Hematopoietic multipotent progenitor cell treated with erythropoietin and hydrocortisone succinate and interleukin-3 and kit ligand, for 15 days (in vitro differentiated cells): ENCODE measurements at places on chromosomes 5 and 9.
A peak's percentile ranks its signal among the peaks of the same experiment; 100 is the strongest.

DNA sequence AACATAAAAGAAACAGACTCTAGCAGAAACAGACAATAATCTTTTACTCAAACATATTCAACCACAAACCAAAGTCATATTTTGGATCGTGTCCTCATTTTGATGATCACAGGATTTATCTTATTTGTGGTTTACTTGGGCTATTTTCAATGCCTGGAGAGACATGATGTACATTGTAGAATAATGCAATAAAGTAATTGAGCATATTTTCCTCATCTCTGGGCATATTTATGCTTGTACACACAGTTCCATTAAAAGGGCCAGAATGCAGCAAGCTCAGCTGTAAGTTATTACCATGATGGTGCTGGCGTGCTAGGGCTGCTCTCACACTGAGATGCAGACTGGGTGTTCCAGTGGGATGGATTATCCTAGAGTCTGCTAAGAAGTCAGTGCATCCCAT, 456.7 kb downstream of the TLE4 start:
- DNase-seq = no peak

GRCh38 chr9:10855847-10856246, 243.0 kb upstream of the PTPRD start:
- no peak for DNase-seq

DNA sequence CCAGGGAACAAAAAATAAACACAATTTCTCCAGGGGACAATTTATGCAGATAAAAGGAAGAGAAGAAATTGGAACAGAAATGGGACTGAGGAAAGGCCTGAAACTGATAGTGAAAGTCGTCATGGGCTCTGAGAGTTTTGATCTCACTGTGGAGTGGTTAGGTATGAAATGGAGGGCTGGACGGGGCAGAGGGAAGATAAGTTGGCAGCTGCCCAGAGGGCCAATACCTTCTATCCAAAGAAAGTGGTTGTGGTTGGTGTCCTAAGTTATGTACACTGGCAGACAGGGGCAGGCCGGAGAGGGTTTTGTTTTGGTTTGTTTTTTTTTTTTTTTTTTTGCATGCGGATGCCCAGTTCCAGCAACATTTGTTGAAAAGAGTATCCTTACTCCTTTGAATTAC, 46.1 kb downstream of the ZNF618 start:
- DNase-seq = no peak

DNA sequence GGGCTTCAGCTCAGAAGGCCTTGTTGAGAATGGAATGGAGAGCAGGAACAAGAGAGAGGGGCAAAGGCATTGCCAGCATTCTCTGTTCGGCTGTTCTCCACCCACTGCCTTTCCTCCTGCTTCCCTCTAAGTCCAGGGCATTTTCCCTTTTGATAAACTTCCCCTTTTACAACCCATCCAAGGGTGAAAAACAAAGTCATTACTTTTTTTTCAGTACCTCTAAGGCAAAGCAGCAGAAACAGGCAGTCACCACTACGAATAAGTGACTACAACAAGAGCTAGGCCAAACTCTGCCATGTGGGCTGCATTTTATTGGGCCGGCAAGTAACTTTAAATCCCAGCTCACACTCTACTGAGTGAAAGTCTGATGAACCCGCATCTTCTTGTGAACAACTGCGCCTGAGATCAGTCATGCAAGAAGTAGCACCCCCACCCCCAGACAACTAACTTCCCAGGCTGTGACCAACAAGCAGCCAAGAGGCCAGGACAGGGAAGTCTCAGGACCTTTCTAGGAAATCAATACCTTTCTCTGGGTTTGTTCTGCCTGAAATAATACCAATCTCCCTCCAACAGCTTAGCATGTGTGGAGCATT, 13.1 kb downstream of the IL7R start:
- DNase-seq = no peak

DNA sequence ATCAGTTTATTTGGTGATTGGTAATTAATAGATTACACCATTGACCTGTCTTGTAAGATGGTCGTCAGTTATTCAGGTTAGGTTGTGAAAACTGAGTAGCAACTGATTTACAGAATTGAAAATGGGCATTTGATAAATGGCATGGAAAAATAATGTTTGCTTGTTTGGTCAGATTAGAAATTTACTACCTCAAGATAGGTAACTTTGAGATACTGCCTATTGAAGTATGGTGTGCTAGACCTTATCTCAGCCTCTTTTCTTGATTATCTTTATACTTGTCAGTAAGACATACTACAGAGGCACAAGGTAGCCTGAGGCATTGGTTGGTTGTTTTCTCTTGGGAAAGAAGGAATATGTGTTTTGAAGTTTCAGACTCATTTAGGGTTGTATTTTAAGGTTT, 174.5 kb downstream of the XRCC4 start:
- no peak for DNase-seq

DNA sequence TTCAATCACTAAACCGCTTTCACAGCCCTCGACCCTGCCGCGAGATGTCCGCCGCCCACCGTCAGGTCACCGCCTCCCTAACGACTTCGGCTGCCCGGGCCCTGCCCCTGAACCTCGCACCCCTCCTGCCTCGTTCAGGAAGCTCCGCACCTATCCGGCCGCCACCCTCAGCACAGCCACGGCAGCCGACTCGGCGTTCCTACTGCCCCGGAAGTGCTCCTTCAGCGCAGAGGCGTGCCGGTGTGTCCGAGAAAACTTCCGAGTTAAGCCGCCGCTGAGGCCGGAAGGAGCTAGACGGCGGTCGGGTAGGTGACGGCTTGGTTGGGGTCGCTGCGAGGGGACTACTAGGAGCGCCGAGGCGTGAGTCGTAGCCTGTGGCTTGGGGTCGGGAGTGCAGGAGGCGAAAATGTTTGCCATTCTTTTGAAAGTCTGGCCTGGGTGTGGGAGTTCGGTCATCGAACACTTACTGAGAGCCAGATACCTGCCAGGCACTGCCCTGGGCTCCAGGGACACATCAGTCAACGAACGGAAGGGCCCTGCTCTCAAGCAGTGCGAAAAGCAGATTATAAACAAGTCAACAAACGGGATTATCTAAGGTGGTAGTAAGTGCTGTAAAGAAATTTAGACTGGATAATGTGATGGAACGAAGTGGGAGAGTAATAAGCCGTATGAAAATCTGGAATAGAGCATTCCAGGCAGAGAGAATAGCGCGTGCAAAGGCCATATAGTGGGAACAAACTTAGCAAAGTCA, at the start of the genes FAM114A2 and MFAP3:
TSS of gene FAM114A2 (minus strand) at position 204 of the 751 bp plus-strand sequence. CDS start 3,957 bp downstream, outside the sequence.
TSS of gene MFAP3 (plus strand) at position 261 of the 751 bp plus-strand sequence. CDS start 10,756 bp downstream, outside the sequence.
- DNase-seq = peak; percentile 86

GRCh38 chr5:123037104-123037418, 536 bp upstream of the PPIC start:
- DNase-seq = no peak

DNA sequence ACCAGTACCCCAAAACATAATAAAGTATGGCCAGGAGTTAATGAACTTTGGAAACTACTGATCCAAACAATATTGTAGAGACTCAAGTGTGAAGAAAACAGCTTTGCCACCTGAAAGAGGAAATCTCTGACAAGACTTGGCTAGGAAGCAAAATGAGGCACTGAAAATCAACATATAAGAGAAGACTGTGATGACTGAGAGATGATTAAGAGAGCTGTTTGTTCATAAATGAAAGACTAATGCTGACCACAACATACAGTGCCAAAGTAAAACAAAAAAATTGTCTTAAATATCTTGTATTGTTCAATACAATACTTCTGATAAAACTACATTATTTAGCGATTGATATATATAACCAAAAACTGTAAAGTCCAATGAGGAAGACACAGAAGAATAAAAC, 7.2 kb downstream of the RC3H2 start:
- no peak for DNase-seq

GRCh38 chr5:7857926-7858632, 7.1 kb upstream of the CFAP90 start:
- no peak for DNase-seq

- no peak for DNase-seq
Observed at GRCh38 chr9:100549048-100549447, 28.8 kb upstream of the CAVIN4 start.

- DNase-seq = no peak
Observed at GRCh38 chr9:120440791-120441190, 139.2 kb downstream of the CDK5RAP2 start.

GRCh38 chr9:7375013-7375511, 424.5 kb downstream of the DMAC1 start:
- no peak for DNase-seq

DNA sequence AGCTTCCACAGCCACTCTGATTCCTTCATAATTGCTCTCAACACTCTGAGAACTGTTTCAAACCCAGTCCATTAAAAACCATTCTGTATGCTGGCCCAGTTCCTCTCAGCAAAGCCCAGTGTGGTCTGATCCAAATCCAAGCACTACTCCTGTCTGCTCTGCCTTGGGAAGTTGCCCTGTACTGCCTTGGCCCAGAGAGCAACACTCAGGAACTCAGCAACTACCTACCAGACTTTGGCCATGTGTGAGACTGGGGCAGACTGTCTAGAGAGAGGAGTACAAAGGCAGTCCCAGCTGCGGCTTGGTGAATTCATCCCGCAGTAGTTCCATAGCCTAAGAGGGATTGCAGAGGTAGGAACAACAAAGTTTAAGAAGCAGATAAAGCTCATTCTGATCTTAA, 214.4 kb downstream of the MCTP1 start:
- no peak for DNase-seq

- no peak for DNase-seq
Observed at GRCh38 chr9:4034404-4034803, 265.5 kb downstream of the GLIS3 start.

- no peak for DNase-seq
Observed at GRCh38 chr9:77765781-77766259, 117.7 kb upstream of the GNA14 start.

- no peak for DNase-seq
Observed at GRCh38 chr9:136596630-136597031, 50.8 kb upstream of the NOTCH1 start.

- no peak for DNase-seq
Observed at GRCh38 chr5:110769000-110769681, 30.3 kb downstream of the SLC25A46 start.

GRCh38 chr9:131097948-131098278, 1.6 kb downstream of the AIF1L start:
- DNase-seq = no peak

GRCh38 chr5:105397749-105398148, 1835.2 kb upstream of the NUDT12 start:
- DNase-seq = no peak

GRCh38 chr5:79191457-79191856, 44.5 kb upstream of the JMY start:
- no peak for DNase-seq

DNA sequence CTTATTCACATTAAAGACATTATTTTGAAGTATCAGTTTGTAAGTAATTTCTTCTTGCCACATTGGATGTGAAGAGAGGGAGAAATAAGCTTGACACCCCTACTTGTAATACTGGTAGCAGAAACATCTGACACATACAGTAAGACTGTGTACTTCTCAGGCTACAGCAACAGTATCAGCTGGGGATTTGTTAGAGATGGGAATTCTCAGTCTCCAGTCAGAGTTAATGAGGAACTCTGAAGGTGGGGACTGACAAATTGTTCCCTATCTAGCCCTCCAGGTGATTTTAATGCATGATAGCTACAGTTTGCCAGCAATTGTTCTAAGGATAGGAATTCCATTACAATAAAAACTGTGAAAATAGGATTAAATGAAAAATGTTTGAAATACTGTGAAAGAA, 524.8 kb downstream of the PRR16 start:
- no peak for DNase-seq

DNA sequence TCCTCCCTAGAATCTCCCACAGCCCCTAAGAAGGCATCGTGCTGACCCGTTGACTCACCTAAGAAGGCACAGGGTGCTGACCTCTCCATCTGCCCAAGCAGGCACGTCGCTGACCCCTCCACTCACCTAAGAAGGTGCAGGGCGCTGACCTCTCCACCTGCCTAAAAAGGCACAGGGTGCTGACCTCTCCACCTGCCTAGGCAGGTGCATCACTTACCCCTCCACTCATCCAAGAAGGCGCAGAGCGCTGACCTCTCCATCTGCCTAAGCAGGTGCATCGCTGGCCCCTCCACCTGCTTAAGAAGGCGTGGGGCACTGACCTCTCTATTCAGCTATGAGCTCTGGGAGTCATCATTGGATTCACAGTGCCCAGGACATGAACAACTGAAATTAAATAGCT, 54.4 kb upstream of the FCN1 start:
- DNase-seq = no peak

DNA sequence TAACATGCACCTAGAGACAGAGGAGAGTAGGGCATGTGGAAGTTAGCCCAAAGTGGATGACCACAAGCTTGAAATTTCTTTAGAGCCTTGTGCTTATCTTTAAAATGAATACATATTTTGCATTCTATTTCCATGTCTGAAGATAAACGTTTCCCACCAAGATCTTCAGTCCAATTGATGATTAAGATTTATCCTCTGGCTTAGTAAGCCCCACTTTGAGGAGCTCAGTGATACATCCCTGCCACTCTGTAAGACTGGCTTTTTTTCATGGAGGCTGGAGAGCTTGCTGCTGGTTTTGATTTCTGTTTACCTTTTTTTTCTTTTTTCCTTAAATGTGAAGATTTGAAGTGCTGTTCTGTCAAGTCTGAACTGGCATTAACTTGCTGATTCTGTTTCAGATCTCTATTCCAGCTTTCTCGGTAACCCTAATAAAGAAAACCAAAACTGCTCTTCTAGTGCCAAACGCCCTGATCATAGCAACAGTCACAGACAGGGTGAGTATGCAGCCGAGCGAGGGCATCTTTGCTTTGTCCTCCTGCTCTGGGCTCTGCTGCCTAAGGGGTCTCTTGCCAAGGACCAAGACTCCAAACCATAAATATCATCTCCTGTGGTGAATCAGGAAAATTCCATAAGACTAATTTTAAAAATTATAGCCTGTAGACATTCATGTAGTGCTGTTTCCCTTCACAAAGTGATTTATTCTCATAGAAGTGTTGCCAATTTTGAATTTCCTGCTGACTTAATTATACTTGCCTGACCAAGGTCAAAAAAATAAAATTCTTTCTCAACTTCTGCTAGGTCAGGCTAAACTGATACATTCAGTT, 54.3 kb downstream of the GRAMD2B start:
- DNase-seq = no peak

- DNase-seq = peak; percentile 65
Observed at GRCh38 chr5:73215891-73216610, 43.1 kb downstream of the TMEM174 start.

DNA sequence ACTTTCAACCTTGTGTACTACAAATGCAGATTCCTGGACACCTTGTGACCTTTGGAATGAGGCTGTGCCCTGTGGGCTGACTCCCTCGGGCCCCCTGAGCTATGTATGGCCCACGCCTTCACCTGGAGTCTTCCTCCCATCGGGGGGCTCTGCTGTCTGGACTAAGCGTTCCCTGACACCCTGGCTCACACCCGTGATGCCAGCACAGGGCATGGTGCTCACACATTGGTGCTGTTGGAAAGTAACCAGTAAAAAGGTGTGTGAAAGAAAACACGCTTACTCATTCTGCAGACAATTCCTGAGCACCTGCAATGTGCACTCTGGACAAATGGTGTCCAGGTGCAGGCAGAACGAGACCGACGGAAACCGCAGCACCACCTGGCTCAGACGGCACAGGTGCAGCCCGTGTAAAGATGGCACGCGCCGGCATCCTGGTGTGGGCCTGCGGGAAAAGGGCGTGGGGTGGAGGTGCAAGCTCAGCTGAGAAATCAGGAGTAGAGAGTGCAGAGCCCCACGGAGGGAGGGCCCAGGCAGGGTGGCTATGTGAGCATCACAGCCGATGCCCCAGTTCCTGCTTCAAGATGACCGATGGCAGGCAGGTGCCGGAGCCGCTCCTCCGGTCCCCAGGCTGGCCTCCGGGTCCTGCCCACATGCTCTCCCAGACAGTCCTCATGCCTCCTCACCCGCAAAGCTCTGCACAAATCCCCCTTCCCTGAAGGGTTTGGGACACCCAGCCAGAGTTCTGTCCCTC, 11.0 kb downstream of the LPCAT1 start:
- no peak for DNase-seq
